ENCODE measurements at places on chromosomes 6 and 20. TPM values are rescaled to one million over a fixed set of nuclear protein-coding genes. Genes with fewer than 3 reads are reported as not detected.
A peak's percentile ranks its signal among the peaks of the same experiment; 100 is the strongest.

GRCh38 chr20:48983423-48984400, 62.2 kb downstream of the ARFGEF2 start:
- peak; percentile 37 for DNase-seq

- DNase-seq = no peak
Measured at GRCh38 chr6:148265054-148265453, 77.6 kb upstream of the SASH1 start.

DNA sequence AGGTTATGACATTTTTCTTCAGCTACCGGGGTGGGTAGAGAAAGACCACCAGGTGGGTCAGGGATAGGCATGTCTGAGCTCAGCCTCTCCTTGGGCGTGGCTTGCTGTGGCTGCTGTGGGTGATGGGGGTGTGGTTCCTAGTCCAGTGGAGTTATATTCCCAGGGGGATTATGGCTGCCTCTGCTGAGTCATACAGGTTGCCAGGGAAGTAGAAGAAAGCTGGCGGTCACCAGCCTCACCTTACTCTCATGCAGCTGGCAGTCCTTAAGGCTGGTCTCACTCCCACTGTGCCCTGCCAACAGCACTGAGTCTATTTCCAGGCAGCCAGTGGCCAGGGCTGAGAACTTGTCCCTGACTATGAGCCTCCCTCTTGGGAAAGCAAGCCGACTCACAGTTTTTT, 130.0 kb downstream of the SCP2D1 start:
- no peak for DNase-seq

DNA sequence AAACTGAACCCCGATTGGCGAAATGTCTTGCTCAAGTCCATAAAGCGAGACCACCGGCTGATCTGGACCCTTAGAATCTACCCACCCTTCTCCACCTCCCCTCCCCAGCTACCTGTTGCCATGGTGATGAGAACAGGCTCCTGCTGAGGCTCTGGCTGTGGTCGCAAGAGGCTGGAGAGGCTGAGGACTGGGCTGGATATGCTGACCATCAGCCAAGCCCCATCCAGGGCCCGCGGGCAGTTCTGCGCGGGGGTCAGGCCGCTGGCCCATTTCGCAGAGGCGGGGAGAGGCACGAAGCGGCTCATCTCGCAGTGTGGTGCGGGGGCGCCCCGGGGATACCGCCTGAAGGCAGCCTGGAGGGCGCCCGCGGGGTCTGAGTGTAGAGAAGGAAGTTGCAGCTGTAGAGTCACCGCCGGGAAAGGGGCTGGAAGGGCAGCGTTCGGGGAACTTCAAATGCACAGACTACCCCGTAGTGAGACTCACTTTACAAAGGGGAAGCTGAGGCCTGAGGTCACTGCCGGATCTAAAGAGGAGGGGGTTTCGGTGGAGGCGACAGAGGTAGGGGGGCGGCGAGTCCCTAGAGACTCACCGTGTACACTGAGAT, 671 bp downstream of the TAPBP start:
- DNase-seq = peak; percentile 66

DNA sequence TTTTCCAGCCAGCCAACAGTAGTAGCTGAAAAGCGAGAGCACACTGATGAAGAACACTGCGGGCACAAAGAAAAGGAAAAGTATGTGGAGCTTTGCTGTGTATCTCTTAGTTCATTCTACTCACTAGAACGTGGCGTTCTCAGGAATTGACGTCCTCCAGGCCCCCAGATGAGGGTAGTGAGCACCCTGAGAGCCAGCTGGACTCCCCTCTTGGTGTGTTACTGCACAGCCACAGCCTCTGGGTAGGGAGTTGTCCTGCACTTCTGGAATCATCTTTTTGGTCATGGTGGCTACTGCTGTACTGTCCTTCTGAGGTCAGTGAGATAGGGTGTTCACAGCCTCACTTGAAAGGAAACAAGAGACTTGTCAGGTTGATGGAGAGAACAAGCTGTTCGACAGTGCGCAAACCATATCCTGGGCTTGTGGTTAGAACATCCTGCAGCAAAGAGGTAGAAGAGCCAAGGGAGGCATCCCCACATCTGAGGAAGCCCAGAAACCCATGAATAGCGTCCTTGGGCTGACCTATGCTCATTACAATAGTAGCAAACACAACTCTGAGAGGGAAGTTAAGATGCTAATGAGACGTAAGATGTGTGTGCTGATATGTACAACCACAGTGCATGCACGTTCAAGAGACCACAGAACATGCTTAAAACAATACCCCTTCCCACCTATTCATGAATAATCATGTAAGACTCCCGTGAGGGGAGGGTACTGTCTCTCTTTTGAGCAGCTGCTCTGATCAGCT, 14.6 kb upstream of the HLA-F start:
- DNase-seq = no peak

DNA sequence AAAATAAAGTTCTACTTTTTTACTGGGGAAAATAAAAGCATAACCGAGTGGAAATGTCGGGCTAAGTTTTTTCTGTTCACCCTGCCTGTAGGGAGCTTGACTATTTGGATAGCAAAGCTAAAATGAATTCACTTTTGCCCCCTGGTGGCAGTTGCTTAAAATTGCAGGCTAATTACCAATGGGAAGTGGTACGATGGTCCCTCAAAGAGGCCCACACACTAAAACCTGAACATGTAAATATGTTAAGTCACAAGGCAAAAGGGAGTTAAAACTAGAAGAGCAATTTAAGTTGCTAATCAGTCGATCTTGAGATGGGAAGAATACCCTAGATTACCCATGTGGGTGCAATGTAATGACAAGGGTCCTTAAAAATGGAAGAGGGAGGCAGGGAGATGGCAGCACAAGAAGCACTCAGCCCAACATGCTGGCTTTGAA, 916 bp upstream of the SUN5 start:
- DNase-seq = no peak

FOXF2 gene
- total RNA-seq = not detected

DNA sequence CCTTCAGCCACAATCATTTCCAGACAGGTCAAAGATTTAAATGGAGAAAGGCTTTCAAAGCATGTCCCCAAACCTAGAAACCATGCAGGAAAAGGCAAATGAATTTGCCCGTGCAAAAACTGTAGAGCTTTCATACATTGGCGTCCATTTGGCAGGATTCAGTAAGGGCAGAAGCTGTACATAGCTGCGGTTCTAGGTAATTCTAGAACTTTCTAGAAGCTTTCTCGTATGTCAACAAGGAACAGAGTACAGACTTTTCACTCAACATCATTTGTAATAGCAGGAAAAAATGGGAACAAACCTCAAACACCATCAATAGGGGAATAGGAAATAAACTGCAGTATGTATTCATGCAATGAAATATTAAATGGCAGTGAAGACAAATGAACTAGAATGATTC, 11.1 kb upstream of the MAPK13 start:
- DNase-seq = no peak

DNA sequence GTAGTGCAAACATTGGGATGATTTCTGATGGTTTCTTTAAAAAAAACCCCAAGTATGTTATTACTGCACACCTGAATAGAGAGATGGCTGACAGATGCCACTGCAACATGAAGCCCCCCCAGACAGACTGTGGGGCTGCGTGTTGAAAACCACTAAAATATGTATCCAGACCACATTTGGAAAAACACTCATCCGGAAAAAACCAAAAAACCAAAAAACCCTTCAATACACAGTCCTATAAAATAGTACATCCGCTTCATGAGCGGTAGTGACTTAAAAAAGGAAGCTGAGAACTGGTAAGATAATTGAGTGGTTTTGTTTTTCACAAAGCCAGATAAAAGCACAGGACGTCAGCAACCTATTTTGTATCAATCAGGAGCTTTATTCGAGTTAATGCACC, 47.1 kb upstream of the EDN3 start:
- DNase-seq = no peak

GRCh38 chr20:45290677-45291355, 15.8 kb upstream of the RBPJL start:
- DNase-seq = peak; percentile 73

DNA sequence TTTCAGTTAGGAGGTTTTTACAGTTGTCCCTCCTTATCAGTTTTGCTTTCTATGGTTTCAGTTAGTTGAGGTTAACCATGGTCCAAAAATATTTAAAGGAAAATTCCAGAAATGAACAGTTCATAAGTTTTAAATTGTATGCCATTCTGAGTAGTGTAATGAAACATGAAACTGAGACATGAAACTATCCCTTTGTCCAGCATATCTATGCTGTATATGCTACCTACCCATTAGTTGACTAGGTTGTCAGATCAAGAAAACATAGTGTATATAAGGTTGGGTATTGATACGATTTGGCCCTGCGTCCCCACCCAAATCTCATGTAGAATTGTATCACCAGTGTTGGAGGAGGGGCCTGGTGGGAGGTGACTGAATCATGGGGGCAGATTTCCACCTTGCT, 39.1 kb downstream of the VGLL2 start:
- no peak for DNase-seq

DNA sequence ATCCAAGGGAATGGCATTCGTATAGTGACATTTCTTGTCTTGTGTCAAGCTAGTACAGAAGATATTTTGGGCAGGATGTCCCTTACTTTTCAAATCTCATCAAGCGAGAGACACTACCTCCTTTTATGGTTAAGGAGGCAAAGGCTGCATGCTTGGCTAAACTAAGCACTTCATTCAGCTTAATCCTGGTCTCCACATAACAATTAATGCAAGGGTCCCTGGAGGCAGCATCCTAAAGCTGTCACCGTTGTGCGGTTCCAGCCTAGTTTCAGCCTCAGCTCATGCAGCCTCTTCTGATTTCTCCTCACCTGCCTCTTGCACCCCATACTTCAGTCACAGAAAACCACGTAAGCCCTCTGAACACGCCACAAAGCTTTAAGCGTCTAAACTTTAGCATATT, 67.1 kb upstream of the SLC22A23 start:
- DNase-seq = no peak

DNA sequence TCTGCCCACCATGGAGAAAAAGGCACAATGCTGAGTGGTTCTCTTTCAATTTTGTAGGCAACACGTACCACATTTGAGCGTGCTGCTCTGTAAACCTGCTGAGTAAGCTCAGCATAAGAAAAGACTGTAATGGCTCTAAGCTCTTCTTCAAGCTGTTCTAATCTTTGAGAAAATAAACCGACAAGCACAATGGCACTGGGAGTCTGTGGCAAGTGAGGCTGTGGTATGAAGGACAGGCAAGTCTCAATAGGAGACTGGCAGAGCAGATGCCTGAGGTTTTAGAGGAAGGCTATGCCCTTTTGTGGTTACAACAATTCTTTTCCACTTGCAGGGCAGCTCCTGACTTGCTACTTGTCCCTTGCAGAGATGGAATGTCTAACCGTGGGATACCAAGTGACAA, 136.7 kb upstream of the EXOC2 start:
- no peak for DNase-seq

DNA sequence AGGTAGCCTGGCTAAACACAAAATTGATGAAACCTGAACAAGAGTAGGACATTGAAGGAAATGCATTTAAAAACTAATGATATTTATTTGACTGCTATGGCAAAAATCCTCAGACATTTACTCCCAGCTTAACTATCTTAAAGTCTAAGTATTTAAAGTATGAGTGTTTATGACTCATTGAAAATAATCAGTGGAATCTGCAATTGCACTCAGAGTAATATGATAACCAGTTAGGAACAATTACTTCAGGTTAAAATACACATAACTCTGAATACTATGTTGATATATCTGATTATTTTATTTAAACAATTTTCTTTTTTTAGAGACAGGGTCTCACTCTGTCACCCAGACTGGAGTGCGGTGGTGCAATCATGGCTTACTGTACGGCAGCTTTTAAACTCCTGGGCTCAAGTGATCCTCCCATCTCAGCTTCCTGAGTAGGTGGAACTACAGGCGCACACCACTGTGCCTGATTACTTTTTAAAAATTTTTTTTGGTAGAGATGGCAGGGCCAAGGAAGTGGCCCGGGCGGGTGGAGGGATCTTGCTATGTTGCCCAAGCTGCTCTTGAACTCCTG, 43.9 kb downstream of the FILIP1 start:
- DNase-seq = no peak

GRCh38 chr6:133407320-133408100, 166.4 kb downstream of the EYA4 start:
- no peak for DNase-seq

RAET1L gene
- not detected for total RNA-seq

NT5E gene
- total RNA-seq = 1.8 TPM

DNA sequence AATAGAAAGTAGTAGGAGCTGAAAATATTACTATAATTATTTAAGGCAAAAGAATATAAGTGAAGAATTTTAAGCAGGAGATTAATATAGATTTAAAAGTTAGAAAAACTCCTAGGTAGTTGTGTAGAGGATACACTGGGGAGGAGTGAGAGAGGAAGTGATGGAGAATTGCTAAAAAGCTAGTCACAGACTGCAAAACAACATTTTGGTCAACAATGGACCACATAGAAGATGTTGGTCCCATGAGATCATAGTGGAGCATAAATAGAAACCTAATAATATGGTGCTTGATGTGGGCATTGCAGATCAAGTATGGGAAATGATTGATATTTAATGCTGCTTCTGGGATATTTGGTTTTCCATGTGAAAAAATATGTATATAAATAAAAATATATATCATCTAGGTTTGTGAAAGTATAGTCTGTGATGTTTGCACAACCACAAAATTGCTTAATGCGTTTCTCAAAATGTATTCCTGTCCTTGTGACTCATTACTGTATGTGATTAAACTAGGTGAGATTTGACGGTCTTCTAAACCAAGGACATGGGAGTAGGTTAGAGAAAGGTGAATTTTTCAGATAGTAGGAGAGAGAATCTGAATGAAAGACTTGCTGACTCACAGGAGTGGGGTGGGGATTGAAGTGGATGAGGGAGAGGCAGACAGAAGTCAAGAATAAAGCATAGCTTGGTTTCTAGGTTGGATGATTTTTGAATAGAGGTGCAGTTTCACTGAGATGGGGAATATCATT, 174.0 kb downstream of the BCKDHB start:
- DNase-seq = no peak
